ENCODE measurements at places on chromosomes 11 and 22.

DNA sequence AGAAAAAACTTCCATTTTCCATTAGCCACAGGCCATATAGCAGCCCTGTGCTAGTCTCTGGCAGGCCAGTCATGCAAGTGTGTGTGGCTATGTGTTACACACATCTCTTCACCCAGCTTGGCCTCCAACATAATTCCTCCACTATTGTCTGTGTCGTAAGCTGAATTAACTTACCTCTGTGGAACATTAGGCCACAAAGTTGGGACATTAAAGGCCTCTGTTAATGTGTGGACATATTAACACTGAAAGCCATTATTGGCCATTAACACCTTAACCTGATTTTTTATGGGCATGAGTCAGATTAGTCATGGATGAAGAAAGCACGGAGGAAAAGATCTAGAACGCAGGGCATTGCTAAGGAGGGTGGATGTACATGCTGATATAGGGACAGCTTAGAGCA is 100.1 kb downstream of the DBX1 start:
- DNase-seq, result no peak

DNA sequence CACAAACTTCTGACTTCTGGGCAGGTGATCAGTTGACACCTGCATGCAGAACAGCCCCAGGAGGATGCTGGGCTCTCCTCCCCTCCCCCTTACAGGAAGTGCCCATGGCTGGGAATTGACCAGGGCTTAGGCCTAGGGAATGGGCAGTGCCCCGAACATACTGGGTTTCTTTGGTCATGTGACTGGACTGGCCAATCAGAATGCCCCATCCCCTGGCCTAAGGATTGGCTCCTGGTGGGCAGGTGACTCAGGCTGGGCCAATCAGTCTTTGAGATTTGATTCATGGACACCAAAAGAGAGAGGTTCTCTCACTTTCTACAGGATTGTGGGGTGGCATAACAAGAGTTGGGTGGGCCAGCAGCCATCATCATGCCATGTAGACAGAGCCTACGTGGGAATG is 37.1 kb downstream of the MCM5 start:
- peak; percentile 4 for DNase-seq

DNA sequence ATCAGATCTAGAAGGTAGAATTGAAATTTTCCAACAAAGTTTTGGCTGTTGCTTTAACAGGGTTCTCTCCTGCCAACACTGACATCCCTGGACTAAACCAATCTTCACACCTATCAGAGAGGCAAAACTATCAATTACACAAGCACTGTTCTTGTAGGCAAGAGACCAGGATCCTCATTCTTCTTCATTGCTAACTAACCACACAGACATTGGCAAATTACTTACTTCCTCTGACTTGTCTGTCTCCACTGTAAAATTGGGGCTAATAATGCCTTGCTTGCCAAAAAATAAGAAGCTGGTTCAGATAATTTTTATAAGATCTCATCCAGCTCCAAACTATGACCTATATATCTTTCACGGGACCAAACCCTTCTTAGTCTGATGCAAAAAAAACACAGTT is 93.8 kb upstream of the DDI1 start:
- no peak for DNase-seq

DNA sequence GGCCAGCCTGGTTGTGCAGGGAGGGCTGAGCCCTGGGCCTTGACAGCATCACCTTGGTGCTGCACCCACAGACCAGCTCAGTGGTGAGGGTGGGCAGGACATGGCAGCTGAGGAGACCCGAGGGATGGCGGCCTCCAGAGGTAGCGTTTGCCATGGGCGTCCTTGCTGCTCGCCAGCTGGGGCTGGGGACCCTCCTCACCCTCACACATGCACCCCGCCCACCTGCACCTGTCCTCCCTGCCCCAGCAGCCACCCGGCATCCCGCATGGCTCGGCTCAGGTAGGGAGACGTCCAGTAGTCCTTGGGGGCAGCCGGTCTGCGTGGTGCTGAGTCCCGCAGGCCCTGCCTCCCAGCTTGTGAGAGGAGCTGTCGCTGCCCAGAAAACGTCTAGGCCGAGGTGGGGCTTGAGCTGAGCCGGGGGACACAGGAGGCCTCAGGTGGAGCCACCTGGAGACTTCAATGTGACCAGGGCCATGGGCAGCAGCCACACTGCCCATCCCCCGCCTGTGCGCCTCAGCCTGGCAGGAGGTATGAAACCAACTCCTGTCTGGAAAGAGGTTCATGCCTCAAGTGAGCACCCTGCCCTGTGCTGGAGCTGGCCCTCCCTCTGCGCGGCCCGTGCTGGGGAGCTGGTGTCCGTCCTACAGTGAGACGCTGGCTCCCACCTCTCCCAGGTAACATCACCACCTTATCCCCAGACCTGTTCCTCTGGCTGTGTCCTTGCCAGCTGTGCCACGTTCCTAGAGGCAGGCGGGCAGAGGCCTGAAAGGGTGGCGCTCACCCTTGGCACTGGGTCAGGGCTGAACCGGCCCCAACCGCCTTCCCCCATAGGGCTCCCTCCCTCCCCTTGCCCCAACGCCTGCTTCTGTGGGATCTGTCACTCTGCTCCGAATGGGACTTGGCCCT is 3.3 kb upstream of the TRABD start:
- no peak for DNase-seq

DNA sequence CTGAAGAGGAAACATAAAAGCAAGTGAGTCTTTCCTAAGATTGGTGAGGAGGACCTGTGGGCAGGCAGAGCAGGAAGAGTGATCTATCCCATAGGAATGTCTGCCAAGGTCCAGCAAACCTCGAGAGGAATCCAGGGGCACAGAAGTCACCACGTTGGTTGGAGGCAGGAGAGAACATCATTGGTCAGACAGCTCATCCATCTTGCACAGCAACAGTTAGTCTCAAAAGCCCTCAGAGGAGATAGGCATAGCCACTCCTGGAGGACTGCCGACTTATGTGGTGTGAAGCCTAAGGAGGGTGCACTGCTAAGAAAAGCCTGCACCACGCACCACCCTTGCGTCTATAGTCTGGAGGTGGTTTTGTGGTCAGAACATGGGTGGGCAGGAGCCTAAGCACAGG is 109.1 kb downstream of the RASSF10 start:
- DNase-seq, result no peak

DNA sequence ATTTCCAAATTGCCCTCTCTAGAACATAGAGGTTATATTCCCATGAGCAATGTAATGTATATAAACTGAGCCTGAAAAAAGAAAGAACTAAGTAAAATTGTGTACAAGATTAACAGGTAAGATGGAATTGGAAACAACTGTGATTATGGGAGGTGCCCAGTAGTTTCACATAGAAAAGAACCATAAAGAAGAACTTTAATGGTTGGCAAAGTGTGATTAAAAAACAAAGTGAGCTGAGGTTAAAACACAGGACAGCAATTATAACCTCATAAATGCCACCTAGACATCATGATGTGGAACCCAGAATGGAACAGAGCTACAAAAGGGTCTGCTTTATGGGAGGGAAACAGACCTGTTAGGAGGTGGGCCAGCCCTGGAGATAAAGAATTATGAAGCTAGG is 58.6 kb downstream of the CYB5R2 start:
- DNase-seq, result no peak

DNA sequence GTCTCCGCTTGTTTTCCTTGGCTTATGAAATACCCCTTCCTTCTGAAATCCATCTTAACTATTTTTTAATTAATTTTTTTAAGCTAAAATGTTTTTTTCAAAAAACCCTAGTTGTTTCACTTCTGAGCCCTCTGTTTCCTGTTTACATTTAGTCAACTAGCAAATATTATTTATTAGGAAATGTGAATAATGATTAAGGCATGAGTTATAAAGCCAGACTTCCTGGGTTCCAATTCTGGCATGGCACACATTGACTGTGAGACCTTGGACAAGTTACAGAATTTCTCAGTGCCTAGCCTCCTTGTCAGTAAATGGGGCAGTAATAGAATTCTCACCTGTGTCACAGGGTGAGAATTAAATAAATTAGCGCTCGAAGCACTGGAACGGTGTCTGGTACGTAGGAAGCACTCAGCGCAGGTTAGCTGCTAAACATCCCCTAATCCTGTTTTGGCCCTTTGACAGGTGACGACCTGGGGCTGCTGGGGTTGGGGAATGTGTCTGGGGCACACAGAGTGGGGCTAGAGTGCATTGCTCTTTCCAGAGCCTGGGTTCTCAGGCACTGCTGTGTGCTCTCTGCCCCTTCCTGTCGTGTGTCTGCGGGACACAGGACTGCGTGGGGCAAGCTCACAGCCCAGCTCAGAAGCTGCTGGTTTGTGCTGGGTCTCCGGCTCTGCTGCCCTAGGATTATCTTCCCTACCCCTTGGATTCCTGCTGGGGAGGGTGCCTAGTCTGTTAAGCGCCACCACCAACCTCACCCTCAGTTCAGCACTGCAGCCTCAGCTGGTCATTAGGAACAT is 13.1 kb downstream of the PANX1 start:
- DNase-seq, result no peak

GRCh38 chr11:23893126-23893525 is 603.7 kb upstream of the LUZP2 start:
- DNase-seq, result no peak

GRCh38 chr11:2186669-2187279 is 15.2 kb upstream of the TH start:
- DNase-seq, result peak; percentile 57

- DNase-seq, result peak; percentile 43
These were observed 1.0 kb downstream of the CCDC85B start for GRCh38 chr11:65891219-65892136.

GRCh38 chr11:131749101-131749500 is 378.7 kb downstream of the NTM start:
- no peak for DNase-seq

DNA sequence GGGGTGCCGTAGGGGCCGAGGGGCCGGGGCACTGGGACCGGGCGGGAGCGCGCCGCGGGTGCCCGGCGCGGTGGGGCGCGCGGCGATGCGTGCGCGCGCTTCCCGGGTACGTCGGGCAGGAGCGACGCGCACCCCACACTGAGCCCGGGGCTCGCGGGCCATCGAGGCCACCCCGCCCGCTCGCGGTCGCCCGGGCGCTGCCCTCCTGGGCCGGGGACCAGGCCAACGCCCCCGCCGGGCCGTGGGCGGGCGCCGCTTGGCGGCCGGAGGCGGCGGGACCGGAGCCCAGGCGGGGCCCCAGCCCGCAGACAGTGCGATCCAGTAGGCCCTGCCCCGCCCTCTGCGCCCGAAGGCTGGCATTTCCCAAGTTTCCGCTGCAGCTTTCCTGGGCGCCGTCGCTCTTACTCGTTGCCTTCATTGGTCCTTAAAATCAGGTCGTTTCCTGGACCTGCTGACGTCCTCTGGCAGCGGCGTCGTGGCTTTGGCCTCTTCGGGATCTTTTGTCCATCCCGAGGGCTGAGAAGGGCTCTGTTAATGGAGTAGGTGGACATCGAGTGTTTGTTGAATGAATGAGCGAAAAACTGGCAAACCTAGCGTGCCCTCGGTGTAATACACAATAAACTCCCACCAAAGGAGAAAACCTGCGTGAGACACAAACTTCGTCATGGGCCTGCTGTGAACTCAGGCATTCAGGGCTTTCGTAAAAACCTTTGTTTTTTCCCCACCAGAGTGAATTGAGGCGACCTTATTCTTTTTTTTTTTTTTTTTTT is 638 bp downstream of the PARVA start:
- DNase-seq, result peak; percentile 5

- DNase-seq, result no peak
These were observed 137.2 kb downstream of the DBX1 start for GRCh38 chr11:20023082-20023426.

DNA sequence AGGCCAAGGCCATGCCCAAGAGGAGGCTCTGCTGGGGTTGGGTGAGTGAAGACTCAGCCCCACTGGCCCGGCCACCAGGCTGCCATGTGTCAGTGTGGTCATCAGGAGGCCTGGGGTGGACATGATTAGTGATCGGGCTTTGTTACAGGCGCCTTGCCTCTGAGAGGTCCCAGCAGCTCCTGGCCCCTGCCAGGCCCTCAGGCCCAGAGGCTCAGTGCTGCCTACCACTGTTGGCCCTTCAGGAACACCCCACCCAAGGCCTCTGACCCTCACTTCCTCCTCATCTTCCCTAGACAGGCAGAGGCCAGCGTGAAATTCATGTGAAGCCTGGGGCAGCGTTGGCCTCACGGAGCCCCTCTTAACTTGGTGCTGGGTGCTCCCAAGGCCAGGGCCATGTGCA is 2.2 kb downstream of the MRPL23 start:
- no peak for DNase-seq

- DNase-seq, result no peak
These were observed 216.4 kb downstream of the GRM5 start for GRCh38 chr11:88849368-88849767.

GRCh38 chr11:130391711-130392110 is 36.7 kb downstream of the ADAMTS8 start:
- no peak for DNase-seq

DNA sequence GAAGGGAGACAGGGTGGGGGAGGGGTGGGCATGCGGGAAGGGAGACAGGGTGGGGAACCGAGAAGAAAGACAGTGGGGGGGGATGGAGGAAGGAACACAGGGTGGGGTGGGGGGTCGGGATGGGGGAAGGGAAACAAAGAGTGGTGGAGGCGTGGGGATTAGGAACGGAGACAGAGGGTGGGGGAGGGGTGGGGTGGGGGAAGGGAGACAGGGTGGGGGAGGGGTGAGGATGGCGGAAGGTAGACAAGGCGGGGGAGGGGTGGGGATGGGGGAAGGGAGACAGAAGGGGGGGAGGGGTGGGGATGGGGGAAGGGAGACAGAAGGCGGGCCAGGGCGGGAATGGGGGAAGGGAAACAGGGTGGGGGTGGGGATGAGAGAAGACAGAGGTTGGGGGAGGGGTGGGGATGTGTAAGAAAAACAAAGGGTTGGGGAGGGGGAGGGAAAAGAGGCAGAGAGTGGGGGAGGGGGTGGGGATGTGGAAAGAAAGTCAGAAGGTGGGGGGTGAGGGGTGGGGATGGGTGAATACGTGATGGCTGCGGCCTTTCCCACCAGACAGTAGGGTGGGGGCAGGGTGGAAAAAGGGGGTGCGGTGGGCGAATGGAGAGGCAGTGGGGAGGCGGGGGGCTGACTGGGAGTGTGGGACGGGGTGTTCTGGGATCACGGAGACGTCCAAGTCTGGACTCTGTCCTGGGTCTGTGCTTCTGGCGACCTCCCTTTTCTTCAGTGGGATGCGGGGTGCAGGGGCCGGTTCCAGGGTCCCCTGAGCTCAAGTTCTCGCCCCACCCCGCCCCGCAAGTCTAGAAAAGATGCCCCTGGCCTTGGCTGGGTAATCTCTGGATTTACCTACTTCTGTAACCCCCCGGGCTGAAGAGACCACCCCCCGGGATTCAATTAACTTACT is 744 bp downstream of the PRAME start:
- no peak for DNase-seq

DNA sequence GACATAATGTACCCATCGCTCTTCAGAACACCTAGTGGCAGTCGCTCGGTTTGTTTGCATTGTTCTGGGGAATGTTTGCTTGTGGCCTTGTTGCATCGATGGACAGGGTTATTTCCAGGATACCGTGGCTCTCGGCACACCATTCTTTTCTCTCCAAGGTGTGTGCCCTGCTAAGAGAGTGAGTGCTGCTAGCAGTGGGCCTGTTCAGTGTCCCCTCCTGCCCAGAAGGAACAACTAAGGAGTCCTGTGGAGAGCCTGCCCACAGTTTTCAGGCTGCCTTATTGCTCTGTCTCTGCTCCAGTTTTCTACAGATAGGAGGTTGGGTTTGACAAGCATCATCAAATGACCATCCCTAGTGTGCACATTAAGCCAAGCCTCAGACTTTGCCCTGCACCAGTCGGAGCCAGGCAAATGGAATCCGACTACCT is 1.4 kb downstream of the CRY2 start:
- no peak for DNase-seq

All from CD4-positive, alpha-beta T cell treated with Interleukin-21 for 1 hour (primary cell).